Stimulated activated CD8-positive, alpha-beta memory T cell treated with anti-CD3 and anti-CD28 coated beads, Interleukin-15, amount 100 ng/mL, for 4 hours (primary cell): ENCODE measurements at places on chromosomes 7 and 10.

DNA sequence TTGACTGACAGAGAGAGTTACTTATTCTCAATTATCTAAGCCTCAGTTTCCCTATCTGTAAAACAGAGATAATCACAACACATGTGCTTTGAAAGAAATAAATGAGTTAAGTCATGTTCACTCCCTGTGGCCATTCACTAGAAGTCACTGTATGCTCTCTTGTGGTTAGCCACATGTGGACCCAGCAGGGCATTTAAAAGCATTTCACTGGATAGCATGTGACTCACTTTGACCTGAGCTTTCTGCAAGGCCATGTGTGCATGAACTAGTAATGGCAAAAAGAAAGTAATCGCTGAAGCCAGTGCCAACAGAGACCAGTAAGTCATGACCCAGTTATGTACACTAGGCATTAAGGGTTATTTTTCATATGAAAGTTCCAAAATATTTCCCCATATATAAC is 557.0 kb upstream of the IGFBP3 start:
- DNase-seq = no peak

DNA sequence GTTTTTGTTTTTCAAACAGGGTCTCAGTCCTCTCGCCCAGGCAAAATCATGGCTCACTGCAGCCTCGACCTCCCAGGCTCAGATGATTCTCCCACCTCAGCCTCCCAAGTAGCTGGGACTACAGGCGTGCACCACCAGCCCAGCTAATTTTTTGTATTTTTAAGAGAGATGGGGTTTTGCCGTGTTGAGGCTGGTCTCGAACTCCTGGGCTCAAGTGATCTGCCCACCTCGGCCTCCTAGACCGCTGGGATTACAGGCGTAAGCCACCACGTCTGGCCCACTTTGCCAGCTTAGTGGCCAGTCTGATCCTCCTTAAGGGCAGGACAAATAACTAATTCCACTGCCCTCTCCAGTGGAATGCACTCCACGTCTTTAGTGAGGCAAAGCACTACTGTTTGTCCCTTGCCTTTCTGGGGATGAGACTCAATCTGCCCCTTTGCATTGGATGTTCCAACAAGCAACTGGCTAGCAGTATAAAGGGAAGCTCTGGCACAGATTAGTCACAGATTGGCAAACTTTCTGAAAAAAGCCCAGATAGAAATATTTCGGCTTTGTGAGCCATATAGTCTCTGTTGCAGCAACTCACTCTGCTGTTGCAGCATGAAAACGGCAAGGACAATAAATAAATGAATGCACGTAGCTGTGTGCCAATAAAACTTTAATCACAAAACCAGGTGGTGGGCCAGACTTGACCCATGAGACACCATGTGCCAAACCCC is 143.8 kb upstream of the RHEB start:
- DNase-seq = no peak

- no peak for DNase-seq
These were observed 51.4 kb downstream of the RBM20 start for GRCh38 chr10:110695539-110695886.

- no peak for DNase-seq
These were observed 13.8 kb upstream of the FKBP9 start for GRCh38 chr7:32943252-32944030.

DNA sequence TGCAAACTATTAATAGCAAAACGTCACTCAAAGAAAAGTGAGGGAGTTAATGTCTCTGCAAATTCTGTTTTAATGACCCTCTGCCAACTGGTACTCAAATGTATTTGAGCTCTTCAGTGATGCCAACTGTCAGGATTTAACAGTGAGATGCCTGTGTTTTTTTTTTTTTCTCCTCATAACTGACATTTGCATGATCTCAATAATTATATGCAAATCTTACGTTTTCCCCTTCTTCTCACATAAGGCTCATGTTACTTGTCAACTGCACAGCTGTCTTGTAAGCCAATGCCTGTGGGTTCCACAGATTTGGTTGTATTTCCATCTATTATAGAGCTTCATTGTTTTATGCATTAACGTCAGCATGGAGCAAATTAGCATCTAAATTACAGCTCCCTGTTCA is 38.2 kb downstream of the PPP1R3A start:
- DNase-seq = no peak

- no peak for DNase-seq
These were observed 399.3 kb upstream of the PRKCQ start for GRCh38 chr10:6979371-6979770.

GRCh38 chr10:129494176-129494575 is 27.1 kb downstream of the MGMT start:
- no peak for DNase-seq

GRCh38 chr7:73906874-73907273 is 45.9 kb downstream of the TMEM270 start:
- DNase-seq = no peak

DNA sequence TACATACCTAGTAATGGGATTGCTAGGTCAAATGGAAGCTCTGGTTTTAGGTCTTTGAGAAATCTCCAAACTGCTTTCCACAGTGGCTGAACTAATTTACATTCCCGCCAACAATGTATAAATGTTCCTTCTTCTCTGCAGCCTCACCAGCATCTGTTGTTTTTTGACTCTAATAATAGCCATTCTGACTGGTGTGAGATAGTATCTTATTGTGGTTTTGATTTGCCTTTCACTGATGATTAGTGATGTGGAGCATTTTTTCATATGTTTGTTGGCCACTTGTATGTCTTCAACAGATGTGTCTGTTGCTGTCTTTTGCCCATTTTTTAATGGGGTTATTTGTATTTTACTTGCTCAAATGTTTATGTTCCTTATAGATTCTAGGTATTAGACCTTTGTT is 675.5 kb downstream of the SUGCT start:
- DNase-seq = no peak

- no peak for DNase-seq
These were observed 86.6 kb upstream of the KCTD7 start for GRCh38 chr7:66542049-66542448.

- DNase-seq = no peak
These were observed 29.0 kb downstream of the AGAP3 start for GRCh38 chr7:151115121-151115835.

GRCh38 chr10:98655492-98655891 is 208.8 kb upstream of the HPS1 start:
- no peak for DNase-seq

- no peak for DNase-seq
These were observed 93.5 kb downstream of the BTRC start for GRCh38 chr10:101447477-101447876.

DNA sequence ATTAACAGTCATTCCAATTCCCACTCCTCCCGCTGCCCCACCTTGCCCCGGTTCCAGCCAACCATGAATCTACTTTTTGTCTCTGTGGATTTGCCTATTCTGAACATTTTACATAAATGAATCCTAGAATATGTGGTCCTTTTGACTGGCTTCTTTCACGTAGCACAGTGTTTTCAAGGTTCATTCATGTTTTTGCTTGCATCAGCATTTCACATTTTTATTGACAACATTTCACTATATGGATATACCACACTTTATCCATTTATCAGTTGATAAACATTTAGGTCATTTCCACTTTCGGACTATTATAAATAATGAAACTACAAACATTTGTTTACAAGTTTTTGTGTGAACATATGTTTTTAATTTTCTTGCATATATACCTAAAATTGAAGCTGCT is 182.0 kb downstream of the ZNF248 start:
- DNase-seq = no peak

GRCh38 chr10:50260791-50261281 is 9.5 kb upstream of the ASAH2 start:
- DNase-seq = no peak

GRCh38 chr7:11410656-11411644 is 421.0 kb downstream of the THSD7A start:
- DNase-seq = no peak

DNA sequence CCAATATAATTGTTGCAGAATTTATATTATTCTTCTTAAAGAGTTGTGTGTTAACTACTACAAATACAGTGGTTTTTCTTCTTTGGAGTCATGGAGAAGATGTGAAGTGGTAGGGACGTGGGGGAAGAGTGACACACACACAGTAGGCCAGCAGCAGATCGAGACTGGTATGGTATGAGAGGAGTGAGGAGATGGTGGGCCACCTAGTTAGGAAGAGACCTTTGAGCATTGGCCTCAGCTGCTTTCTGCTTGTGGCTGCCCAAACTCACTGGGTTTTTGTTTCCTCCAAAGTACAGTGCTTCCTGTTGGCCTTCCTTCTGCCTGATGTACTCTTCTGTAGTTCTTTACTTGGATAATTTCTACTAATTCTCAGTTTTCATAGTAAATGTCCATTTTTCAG is 14.6 kb downstream of the VCL start:
- no peak for DNase-seq

GRCh38 chr7:149296368-149296767 is 34.4 kb downstream of the ZNF783 start:
- no peak for DNase-seq

GRCh38 chr10:91167406-91167805 is 53.1 kb upstream of the PCGF5 start:
- DNase-seq = no peak

DNA sequence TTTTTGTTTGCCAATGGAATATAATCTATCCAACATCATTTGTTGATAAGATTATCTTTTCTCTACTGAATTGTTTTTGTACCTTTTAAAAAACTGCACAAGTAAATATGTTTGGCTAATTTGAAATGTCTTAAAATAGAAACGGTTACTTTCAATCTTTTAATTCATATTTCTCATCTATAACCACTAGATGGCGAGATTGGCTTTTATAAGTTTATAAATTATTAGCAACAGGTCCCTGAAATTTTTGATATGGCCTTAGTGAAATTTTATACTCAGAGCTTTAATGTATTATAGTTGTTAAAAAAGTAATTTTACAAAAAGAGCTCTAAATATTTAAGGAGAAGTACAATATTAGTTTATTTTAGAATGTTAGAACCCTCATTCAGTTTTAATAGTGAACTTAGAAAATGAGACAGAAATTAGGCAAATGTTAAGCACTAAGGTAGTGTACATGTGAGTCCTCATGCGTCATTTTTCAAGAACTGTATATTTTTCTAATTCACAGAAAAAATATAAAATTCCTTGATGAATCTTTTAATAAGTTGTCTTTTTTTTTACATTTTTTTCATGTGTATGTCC is 592.5 kb downstream of the ARL4A start:
- DNase-seq = no peak

DNA sequence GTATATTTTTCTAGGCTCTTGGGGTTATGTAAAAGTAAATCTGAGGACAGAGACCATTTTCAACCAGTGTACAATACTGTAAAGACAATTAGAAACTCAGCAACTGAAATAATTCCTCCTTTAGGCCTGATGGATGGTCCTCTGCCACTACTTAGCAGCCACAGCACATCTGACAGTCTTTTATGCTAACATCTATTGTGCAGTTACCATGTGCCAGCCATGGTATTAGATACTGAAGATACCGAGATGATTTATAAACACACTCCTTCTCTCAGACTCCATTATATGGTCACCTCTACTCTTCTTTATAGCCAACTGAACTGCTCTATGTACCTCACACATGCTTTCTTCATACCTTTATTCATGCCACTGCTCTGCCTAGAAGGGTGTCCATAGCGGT is 61.2 kb upstream of the CCNJ start:
- DNase-seq = no peak
